Stimulated activated CD8-positive, alpha-beta memory T cell treated with anti-CD3 and anti-CD28 coated beads, Interleukin-15, amount 100 ng/mL, for 48 hours (primary cell): ENCODE measurements at places on chromosomes 6 and 20.

DNA sequence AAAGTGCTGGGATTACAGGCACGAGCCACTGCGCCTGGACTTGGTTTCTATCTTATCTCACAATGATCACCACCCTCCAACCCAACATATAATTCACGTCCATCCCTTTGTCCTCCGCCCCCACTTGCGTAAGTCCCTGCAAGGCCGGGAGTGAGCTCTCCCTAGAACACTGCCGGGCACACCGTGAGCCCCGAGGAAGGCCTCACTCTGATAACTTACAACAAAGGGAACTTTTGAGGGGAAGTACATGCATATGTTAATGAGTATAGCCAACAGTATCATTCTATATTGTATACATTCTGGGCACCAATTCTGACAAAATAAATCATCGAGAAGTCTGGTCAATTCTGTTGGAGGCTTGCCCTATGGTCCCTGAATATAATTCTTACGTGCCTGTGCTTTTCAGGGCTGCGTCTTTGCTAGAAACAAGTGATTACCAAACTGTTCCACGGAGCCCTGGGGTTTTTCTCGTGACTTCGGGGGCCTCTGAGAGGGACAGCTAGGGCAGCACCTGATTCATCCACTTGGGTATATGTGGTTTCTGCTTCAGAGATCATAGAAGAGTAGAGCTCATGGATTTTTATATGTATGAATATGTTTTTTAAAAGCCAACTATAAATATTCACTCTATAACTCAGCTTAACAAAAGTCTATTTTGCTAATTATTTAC is 469.8 kb upstream of the AGPAT4 start:
- DNase-seq: no peak

GRCh38 chr6:141483598-141484061 is 649.1 kb upstream of the GJE1 start:
- DNase-seq: peak; percentile 36

GRCh38 chr6:34284563-34285447 is 36.0 kb upstream of the SMIM29 start:
- no peak for DNase-seq

GRCh38 chr20:1934156-1934555 is 38.9 kb downstream of the SIRPA start:
- no peak for DNase-seq

GRCh38 chr6:156774863-156775405 is 2.2 kb upstream of the ARID1B start:
- no peak for DNase-seq

GRCh38 chr6:15473741-15474161 is 189.1 kb downstream of the DTNBP1 start:
- no peak for DNase-seq

DNA sequence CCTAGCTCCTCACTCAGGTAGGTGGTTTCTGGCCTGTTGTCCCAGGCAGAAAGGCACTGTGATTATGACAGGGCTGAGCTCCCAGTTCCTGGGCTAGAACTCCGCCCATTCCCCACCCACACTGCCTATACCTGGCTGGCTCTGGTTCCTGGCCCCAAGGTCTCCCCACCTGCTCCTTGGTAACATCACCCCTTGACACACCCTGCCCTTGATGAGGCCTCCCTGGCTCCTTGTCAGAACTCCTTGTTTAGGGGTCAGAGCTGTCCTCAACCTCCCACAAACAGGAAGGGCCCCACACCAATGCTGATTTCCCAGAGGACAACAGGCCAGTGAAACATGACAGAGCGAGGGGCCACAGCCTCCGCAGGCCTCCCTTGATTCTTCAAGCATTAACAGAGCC is 15.5 kb upstream of the MYMX start:
- DNase-seq: no peak

GRCh38 chr6:53130569-53131290 is 17.9 kb downstream of the GCM1 start:
- no peak for DNase-seq

- DNase-seq: no peak
Measured at GRCh38 chr20:859751-860231, 26.3 kb downstream of the FAM110A start.

- DNase-seq: no peak
Measured at GRCh38 chr6:111653979-111654378, 48.3 kb upstream of the TRAF3IP2 start.

DNA sequence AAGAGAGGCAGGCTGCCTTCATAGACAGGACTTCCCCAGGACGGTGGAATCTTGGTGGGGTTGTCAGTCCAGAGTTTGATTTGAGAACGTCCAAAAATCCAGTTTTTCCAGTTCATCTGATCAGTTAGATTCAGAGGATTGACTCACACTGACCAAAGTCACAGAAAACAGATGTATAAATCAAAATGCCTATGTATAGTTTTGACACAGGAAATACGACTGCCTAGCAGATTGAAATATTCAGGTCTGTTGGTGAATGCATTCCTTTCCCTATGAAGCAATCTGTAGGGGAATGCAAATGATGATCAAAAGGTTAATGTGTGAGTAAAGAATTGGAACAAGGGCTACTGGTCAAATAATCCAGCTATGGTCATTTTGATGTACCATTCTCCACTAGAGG is 29.7 kb upstream of the GFOD1 start:
- no peak for DNase-seq

GRCh38 chr20:32051720-32052089 is 337 bp upstream of the HCK start:
- no peak for DNase-seq

- DNase-seq: no peak
Measured at GRCh38 chr20:61802721-61803311, 262.9 kb downstream of the TAF4 start.

DNA sequence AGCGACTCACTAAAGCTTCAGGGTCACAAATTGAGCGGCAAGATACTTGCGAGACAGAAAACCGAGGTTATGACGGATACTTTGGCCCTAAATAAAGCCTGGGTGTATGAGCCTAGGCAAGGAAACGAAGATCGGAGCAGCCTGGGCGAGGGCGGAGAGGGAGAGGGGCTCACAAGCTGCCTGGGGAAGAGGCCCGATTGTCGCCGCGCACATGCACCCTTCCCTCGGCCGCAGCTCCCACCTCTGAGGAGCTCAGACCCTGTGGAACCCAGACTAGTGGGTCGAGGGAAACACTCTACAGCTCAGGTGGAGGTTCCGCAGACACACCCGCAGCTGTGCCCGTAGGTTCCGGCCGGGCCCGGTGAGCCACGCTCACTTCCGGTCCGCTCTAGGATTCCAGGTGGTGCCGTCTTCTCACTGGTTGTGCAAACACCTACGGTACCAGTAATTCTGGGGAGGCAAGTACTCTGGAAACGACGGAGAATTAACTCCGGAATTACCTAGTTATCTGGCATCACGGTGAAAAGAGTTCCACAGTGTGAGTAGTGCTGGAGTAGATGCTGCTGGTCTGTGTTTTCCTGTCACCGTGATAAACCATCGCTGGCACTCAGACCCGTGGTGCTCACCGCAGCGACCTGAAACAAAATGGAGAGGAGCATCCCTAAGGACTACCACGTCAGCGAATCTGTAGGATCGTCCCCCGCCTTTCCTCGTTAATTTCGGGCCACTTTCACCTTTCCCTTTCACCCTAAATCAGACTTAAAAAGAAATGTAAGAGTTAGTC is 61.5 kb downstream of the GPX5 start:
- peak; percentile 58 for DNase-seq

- DNase-seq: no peak
Measured at GRCh38 chr20:63942969-63943807, 13.0 kb downstream of the UCKL1 start.

DNA sequence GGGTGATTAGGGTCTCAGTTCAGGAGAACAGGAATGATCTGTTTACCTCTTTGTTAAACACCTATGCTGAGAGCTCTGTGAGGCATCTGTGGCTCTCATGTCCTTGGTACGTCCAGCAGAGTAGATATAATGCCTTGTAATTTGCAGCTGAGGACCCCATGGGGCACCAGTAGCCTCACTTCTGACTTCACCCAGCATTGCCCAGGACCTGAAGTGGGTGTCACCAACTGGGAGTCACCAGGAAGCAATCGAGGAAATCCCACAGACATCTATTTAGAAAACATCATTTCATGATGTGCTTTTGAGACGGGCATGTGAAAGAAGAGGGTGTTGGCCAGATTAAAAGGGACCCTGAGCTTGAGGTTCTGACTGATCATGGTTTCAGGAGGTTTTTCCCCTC is 8.8 kb downstream of the EDN3 start:
- DNase-seq: no peak

- DNase-seq: no peak
Measured at GRCh38 chr6:116467096-116467495, 5.9 kb downstream of the CALHM6 start.

DNA sequence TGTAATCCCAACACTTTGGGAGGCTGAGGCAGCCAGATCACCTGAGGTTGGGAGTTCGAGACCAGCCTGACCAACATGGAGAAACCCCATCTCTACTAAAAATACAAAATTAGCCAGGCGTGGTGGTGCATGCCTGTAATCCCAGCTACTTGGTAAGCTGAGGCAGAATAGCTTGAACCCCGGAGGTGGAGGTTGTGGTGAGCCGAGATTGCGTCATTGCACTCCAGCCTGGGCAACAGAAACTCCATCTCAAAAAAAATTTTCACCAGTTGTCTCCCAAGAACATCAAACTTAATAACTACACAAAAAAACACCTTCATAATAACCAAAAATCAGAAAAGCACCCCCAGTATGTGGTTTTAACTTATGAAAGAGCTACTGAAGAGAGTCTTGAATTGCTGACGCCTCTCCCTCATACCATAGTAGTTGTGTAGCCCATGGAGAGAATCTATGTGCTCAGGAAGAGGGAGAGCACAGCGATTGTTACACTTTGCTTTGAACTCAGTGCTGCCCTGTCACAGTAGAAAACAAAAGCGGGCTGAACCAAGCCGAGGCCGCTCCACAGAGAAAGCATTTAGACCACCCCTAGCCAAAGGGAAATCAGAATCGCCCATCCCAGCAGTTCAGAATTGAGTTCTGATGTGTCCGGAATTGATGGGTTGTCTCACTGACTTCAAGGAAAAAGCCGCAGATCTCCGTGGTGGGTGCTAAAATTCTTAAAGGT is 42.0 kb upstream of the GMPR start:
- no peak for DNase-seq

DNA sequence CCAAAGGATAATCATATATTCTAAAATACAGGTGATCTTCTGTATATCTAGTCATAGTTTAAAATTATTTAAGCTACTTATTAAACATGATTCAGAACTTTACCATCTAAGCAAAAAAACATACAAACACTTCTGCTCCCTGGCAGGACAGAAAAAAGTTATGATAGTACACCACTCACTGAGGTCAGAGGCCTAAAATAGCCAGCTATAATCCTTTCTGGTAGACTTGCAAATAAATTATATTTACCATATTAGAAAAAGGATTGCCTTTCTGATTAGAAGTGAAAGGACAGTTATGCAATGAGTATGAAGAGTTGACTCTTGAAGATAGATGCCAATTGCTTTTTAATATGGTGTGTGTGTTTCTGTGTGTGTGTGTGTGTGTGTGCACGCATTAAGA is 207.4 kb downstream of the BMP2 start:
- no peak for DNase-seq

DNA sequence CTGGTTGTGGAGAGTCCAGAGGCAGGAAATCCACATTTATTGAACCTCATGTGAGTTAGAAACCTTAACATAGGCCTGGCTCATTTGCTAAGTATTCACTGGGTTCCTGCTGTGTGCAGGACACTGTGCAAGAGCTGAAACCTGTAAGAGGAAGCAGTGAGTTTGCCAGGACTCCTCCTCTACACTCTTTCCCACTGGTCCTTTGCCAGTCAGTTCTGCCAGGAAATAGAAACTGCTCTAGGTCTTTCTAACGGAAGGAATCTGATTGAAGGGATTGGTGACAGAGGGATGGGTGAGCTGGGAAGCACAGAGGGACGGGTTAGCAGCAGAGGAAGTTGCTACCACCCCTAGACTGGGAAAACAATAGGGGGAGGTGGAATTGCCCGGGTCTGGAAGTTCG is 234.2 kb upstream of the ECI2 start:
- DNase-seq: no peak

GRCh38 chr6:142356201-142356883 is 54.5 kb downstream of the ADGRG6 start:
- DNase-seq: no peak

GRCh38 chr20:34047917-34048316 is 54.2 kb downstream of the RALY start:
- DNase-seq: no peak

GRCh38 chr20:15923030-15923776 is 650.0 kb downstream of the KIF16B start:
- DNase-seq: no peak
